Amygdala (tissue), 56 donors: ENCODE measurements at places on chromosomes 2 and 18.

DNA sequence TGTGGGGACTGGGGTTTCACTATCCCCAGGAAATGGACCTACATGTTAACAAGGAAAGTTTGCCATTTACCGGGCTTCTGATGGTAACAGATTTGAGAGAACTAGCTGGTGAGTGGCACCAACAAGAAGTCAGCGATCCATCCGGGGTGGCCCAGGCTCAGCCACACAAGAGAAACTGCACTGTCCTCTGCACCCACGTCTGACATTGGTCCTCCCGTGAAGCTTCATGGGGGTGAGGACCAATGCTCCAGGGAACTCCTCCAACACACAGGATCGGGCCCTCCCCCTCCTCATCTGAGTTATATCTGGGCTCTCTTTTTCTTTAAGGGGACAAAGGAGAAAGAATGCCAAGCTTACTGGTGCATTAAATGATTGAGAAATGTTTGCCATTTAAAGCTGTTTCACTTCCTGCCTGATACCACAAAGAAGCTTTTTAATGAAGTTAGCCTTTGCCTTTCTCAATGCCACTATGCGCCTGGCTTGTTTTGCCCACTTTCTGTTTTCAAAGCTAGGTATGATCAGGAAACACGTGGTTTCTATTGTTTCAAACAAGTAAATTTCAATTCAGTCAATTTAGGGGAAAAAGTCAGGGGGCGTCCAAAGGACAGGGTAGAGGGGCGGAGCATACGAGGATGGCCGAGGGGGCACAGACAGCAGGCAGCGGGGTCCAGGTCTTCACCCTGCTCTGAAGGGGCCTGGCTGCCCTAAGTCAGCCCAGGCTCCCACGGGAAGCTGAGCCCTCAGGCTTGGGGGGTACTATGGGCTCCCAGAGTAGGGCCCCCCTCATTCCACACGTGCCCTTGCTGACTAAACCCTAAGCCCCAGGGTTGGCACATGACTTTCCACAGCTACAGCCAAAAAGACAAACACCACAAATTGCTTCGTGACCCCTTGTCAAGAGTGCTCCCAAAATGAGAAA lies 204.0 kb upstream of the ID2 start:
- no peak for DNase-seq

GRCh38 chr2:66673286-66673685 lies 238.4 kb downstream of the MEIS1 start:
- DNase-seq, result no peak

GRCh38 chr2:98473995-98474780 lies 29.5 kb downstream of the INPP4A start:
- DNase-seq, result no peak

GRCh38 chr2:129276978-129277584 lies 702.4 kb upstream of the RAB6C start:
- no peak for DNase-seq

GRCh38 chr2:113216321-113216720 lies 42.5 kb downstream of the PSD4 start:
- DNase-seq, result no peak

DNA sequence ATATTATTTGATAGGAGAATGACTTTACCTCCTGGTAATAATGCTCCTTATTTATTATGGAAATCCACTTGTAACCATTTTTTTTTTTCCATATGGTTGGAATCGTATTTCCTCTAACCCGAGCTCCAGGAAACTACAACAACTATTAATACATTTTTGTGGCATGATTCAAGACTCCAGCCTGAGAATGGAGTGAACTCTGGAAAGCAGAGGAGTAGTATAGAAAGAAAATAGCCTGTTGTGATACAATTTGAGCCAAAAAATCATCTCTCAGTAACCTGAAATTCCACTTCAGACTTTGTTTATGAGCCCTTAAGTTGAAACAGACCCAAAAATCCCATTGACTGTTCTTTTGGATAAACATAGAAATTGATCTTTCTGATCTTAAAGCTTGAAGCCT lies 921.1 kb downstream of the SOCS6 start:
- no peak for DNase-seq

- DNase-seq, result no peak
Measured at GRCh38 chr2:213007290-213007838, 144.0 kb downstream of the IKZF2 start.

GRCh38 chr2:95309599-95309998 lies 12.5 kb downstream of the KCNIP3 start:
- no peak for DNase-seq

DNA sequence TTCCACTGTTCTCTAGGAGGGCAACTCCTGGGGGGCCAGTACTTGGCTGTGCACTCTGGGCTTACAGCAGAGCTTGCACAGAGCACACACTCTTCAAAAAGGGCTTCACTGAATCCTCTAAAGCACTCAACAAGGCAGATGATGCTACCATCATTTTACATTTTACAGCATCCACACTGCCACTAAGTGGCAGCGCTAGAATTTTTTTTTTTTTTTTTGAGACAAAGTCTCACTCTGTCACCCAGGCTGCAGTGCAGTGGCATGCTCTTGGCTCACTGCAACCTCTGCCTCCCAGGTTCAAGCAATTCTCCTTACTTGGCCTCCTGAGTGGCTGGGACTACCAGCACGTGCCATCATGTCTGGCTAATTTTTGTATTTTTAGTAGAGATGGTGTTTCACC lies 8.6 kb downstream of the AMMECR1L start:
- no peak for DNase-seq

DNA sequence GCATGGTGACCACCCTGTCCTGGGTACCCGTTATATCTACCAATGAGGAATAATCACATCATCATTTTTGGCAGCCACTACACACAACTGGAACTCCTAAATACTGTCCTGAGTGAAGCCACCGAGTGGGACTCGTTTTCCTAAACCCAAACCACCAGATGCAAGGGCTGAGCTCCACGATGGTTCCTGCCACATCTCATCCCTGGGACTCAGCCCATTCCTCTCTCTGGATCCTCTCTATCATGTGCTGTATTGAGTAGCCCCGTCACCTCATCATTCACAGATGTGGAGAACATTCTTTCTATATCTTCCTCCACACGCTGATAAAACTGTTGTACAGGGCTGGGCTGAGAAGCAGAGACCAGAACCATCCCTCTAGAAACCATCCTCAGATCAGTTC lies 79.4 kb upstream of the SMAD7 start:
- DNase-seq, result no peak

DNA sequence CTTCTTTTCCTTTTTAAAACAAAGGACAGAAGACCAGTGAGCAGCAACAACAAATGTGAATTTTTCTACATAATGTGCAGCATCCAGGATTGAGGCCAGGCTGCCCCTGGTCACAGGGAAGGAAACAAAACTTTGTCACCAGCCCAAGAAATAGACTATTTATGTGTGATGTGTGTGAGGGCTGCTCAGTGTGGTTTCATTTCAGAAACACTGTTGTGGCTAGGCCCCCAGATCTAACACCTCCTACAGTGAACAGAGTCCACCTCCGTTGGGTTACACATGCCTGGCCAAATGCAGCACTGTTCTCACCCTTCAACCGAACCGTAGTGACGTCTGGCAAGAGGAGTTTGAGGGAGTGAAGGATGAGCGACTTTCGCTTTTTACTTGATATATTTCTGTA lies 146.3 kb upstream of the RIOK3 start:
- no peak for DNase-seq

DNA sequence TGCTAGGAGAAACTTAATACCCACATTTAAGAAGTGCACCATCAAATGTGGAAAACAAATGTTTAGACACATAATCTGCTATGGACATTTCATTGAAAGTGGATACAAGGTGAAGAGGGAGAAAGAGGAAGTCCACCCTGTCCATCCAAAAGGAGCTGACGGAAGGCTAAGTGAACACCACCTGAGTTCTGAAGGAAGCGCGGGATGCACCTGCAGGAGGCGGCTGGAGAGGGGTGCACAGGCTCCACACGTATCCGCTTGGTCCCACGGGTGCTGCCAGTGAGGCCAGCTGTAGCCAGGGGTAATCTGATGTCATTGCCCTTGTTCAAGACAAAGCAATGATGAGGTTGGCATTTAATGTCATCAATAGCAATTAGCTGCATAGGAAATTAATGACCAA lies 75.9 kb upstream of the TMEM18 start:
- no peak for DNase-seq

DNA sequence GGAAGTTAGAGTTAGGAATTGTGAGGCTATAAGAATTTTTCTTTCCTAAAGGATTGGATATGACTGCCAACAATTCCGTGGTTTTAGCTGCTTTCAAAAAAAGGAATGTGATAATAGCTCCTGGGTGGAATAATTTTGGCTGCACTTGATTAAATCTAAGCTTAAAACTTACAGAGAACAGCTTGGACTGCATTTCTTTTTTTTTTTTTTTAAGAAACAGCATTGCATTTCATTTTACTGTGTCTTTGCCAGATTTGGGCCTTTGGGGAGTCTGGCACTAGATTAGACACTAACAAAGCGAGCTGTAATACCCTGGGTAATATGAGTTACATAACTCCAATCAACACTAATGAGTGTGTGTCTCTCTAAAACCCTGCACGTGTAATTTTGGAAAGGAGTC lies 37.8 kb upstream of the ZNF397 start:
- no peak for DNase-seq

DNA sequence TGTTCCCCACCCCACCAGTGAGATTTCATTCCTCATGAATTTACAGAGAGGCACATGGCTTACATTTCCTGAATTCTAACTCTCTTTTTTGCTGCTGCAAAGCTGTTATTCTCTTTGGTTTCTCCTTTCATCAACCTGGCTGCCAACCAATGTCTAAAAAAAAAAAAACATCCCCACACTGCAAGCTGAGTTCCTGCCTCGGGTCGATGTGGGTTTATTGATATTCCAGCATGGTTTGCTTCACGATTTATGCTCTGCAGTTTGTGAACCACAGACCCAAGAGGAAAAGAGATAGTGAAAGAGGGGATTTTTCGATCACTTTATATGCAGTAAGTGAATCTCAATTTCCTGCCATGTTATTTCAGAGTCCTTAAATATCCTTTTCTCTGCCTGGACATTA lies 363.6 kb downstream of the LPIN1 start:
- no peak for DNase-seq
